ENCODE measurements at places on chromosomes 12 and 14.
A peak's percentile ranks its signal among the peaks of the same experiment; 100 is the strongest.

DNA sequence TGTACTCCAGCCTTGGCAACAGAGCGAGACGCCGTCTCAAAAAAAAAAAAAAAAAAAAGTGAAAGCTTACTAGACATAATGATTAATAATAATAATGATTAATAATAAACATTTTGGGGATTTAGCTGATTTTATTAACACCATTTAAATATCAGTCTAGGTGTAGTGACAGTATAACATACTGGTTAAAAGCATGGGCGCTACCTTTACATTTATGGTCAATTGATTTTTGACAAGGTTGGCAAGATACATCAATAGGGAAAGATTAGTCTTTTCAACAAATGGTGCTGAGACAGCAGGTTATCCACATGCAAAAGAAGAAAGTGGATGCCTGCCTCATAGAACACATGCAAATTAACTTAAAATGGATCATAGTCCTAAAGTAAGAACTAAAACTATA is 34.3 kb downstream of the TXNRD1 start:
- no peak for DNase-seq

DNA sequence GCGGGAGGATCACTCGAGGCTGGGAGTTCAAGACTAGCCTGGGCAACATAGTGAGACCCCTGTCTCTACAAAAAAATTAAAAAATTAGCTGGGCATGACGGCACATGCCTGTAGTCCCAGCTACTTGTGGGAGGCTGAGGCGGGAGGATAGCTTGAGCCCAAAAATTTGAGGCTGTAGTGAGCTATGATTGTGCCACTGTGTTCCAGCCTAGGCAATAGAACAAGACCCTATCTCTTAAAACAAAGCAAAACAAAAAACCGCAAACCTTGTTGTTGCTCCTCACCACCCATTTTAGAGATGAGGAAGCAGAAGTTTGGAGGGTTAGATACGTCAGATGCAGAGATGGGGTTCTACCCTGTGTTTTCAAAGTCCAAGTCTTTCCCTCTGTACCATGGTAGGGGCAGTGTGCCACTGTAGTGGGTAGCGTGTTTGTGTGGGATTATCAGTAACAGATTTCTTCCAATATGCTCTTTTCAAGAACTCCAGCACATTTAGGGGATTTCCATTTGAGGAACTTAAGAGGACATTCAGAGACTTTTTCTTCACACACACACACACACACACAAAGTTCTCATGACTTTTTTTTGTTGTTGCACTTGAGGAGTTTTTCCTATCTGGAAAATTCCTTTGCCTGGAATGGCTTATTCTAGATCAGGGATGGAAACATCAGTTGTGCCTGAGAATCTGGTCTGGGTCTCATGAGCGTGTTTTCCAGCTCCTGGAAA is 186.5 kb downstream of the CHST11 start:
- DNase-seq = peak; percentile 41

- DNase-seq = no peak
Measured at GRCh38 chr14:99454246-99454645, 26.4 kb downstream of the SETD3 start.

DNA sequence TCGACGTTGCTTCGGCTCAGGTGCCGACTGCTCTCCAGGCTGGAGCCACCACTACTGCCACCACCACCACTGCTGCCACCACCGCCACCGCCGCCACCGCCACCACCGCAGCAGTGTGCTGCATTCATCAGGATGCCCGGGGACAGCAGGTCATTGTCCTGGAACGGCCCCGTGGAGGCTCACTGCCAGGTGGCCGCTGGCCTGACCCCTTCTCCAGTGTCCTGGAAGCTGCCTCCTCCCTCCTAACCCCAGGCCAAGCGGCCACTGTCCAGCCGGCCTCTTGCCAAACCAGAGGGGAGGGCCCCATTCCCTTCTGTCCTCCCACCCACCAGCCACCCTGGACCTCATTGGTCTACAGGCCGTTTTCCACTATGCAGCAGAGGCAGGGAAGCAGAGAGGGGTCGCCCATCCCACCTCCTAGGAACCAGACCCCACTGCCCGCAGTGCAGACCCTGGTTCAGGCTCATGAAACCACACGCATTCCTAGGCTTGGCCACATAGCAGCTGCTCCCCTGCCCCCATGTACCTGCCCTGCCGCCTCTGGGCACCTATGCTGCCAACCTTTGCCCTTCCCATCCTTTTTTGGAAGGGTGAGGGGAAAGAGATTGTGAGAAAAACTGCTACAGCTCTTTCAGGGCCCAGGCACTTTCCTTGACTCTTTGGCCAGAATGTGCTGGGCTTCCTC is 15.2 kb downstream of the ARL6IP4 start:
- no peak for DNase-seq

GRCh38 chr14:100246809-100247428 is 8.0 kb downstream of the YY1 start:
- DNase-seq = peak; percentile 82

GRCh38 chr14:64294672-64295413 is 672 bp upstream of the ESR2 start:
- peak; percentile 87 for DNase-seq

- peak; percentile 31 for DNase-seq
Measured at GRCh38 chr14:81205639-81206038, 15.1 kb downstream of the GTF2A1 start.

DNA sequence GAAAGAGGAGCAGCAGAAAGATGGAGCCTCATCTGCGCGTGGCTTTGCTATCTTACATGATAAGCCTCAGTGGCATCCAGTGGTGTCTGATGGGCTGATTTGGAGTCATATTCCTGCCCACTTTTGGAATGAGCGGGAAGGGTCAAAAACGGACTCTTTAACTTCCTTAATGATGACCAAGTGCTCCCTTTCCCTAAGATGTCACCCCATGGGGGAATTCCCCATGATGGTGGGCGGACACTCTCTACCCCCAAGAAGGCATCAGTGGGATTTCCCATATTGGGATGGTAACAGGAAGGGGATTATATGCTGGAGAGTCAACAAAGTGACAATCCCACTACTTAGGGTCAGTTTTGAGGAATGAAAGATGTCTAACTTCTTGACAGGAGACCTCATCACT is 110.9 kb downstream of the GPATCH2L start:
- DNase-seq = no peak
